IMR-90 (cell line): ENCODE measurements at places on chromosomes 3 and 15.

- DNase-seq: peak; percentile 1
Observed at GRCh38 chr3:17974206-17974841, 231.9 kb upstream of the TBC1D5 start.

DNA sequence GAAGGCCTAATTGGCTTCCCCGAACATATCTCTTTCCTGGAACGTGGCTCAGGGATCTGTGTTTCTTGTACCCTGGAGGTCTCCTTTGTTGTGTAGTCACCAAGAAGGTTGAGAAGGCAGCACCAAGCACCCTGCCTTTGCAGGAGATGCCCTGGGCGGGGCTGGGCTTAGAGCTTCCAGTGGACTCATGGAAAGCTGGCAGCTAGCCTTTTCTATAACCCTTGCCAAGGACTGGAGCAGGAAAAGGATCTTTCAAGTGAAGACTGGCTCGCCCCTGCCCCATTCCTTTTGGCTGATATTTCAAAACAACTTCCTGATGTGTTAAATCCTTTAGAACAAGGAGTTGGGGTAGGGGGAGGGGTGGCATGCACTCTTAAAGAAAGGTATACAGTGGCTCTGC is 58.9 kb upstream of the EPHA6 start:
- no peak for DNase-seq

- no peak for DNase-seq
Observed at GRCh38 chr3:196949285-196949619, 6.9 kb upstream of the NCBP2 start.

DNA sequence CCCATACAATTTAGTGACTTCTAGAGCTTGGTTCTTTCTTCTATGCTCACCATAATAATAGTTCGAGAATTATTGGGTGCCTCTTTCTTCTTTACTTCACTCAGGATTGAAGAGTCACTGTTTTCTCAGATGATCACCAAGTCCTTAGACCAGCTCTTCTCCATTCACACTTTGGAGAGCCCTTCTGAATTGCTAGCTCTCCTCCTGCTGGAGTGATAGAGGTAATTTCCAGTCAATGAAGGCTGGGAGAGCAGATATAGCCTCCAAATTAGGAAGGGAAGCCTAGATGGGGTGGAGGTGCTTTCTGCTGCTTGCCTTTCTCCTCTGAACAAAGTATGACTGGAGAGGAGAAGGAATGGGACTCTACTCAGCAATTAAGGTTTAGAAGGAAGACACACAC is 10.7 kb upstream of the BBX start:
- no peak for DNase-seq

DNA sequence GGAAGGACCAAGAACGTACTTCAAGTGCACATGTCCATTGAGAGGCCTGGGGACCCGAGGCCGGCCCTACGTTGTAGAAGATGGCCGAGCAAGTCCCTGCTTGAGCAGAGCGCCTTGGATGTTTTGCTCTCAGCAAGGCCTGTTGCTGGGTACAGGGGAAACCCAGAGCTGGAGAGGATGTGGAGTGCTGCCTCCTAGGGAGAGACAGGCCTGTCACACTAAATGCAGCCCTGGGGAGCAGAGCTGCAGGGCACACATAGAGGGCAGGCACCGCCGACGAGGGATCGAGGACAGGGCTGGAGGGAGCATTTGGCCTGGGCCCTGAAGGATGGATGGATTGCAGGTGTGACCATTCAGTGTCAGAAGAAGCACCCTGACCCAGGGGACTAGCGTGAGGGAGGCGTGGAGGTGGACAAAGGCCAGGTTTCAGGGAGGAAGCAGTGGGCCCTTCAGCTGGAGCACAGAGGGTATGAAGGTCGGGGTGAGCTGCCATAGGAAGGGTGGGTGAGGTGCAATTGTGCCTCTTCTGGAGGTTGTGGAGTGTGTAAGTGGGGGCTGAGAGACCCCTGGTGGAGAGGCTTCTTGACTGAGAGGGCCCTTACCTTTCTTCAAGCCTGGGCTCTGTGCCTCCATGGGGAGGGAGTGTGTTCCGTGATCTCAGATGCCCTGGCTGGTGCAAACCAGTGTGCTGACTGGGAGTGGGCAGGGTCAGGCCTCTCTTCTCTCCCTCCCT is 142.4 kb downstream of the CHDH start:
- DNase-seq: no peak

DNA sequence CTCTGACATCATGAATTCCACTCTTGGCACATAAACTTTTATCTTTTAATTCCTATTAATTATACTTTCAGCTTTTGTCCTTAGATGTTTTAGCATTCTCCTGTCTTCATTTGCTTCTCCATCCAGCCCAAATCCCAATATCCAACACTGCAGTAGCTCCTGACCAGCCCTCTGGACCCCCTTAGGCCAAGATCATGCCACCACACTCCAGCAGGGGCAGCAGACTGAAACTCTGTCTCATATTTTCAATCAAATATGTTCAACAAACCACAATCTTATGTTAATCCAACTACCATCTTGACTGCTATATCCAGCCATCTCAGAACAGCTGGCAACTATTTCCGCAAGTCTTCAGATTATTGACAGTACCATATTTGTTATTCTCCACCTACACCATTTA is 315.8 kb upstream of the ROBO2 start:
- no peak for DNase-seq

GRCh38 chr3:12015627-12016026 is 11.4 kb downstream of the SYN2 start:
- no peak for DNase-seq

GRCh38 chr15:34119291-34119690 is 17.4 kb downstream of the PGBD4 start:
- no peak for DNase-seq

DNA sequence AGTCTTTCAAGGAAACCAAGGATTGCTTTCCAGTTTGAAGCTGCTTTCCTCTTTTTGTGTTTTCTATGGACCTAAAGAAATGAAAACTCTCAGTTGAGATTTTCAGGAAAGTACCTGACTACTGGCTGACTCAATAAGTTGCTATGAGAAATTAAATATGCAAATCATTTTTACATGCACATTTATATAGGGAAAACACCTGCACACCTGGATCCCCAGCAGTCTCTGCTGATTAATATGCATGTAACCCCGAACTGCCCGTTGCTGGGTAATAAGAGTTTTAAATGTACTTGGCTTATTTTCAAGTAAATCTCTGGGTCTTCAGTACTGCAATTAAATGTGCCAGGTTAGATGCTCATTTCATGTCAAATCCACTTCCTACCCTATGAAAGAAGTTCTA is 77.2 kb downstream of the KBTBD8 start:
- DNase-seq: no peak

GRCh38 chr3:45642731-45643152 is 46.5 kb upstream of the SACM1L start:
- DNase-seq: peak; percentile 88

- DNase-seq: no peak
Observed at GRCh38 chr3:54421943-54422342, 299.6 kb downstream of the CACNA2D3 start.

- no peak for DNase-seq
Observed at GRCh38 chr3:147391781-147392624, 14.3 kb downstream of the ZIC4 start.

DNA sequence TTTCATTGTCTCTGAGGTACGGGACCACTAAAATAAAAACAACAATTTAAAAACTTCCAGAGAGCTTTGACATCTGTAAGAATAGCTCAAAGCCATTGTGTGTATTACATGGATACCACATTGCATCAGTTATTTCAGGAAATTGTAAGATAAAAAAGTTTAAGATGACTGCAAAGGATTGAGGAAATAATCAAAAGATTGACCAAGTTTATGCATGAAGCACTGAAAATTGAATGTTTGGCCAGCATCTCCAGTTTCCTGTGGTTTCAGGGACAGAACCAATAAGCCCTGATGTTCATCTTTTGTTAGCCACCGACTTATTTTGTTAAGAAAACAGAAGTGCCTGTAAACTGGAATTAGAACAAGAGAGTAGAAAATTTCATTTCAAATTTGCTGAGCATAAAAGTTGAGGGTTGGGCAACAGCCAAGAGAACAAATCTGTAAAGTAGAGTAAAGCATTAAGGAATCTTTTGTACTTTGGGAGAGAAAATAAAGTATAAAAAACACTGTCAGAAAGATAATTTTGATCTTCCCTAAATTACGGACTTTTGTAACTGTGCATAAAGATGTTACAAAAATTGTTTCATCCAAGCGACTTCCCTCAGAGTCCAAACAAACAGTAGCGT is 211.5 kb upstream of the P2RY1 start:
- no peak for DNase-seq

DNA sequence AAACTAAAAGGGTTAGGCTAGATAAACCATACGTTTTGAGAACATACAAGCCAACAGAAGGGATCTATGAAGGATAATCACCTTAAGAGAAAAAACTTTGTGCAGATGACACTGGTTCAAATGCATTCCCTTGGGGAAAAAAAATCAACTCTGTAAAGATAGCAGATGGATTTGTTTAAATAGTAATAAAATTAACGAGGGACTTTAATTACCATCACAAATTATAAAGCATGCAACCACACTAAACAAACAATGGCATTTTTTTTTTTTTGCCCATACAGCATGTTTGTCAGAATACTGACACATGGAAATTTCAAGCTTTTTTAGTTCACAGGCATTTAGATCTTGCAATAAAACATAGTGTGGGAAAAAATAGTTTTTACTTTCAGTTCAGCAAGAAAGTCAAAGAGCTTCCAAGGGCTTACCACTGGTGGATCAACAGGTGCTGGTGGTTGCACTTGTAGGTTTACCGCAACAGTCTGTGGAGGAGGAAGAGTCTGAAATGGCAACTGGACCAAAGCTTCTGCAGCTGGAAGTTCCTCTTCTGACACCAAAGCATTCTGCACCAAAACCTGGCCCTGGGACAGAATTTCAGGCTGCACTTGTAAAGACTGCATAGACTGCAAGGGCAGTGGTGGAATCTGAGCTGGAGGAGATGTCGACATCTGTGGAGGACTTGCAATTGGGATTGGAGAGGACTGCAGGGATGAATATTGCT is 53.1 kb downstream of the PHC3 start:
- DNase-seq: no peak

- no peak for DNase-seq
Observed at GRCh38 chr3:185645596-185646381, 59.7 kb downstream of the SENP2 start.

GRCh38 chr3:129501630-129502029 is 26.8 kb upstream of the RHO start:
- no peak for DNase-seq

- DNase-seq: no peak
Observed at GRCh38 chr15:33188641-33189257, 5.8 kb downstream of the FMN1 start.

- DNase-seq: peak; percentile 72
Observed at GRCh38 chr3:187740421-187741399, 4.6 kb downstream of the BCL6 start.

DNA sequence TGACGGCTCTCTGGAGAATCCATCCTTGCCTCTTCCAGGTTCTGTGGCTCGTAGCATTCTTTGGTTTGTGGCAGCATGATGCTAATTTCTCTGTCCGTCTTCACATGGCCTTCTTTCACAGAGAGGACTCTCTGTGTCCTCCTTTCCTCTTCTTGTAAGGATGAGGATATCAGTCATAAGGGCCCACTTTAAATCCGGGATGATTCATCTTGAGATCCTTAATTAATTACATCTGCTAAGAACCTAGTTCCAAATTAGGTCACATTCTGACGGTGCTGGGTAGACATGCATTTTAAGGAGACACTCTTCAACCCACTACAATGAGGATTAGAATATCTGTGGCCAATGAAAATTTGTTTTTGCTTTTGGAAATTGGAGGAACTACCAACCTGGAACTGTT is 15.7 kb upstream of the GXYLT2 start:
- peak; percentile 55 for DNase-seq

- DNase-seq: no peak
Observed at GRCh38 chr3:36643192-36643591, 121.2 kb downstream of the DCLK3 start.

- DNase-seq: no peak
Observed at GRCh38 chr3:61532739-61533500, 28.5 kb upstream of the PTPRG start.

DNA sequence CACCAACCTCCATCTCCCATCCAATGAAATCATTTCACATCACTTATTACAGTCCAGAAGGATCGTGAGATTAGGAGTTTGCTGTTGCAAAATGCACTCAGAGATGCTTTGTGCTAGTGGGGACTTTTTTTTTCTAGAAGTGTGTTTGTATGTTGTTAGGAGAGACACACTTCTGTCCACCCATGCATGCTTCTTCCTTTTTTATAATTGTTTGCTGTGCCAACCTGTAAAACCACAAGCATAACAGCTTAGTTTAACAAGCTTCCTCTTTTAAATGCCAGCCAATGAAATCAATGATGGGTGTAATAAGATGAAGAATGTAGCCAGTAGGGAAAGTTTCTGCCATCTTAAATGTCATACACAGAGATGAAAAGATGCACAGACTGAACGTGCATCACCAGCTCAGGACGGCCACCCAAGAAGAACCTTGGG is 305.6 kb upstream of the STT3B start:
- DNase-seq: no peak

- DNase-seq: no peak
Observed at GRCh38 chr3:9194509-9195184, 54.8 kb downstream of the SRGAP3 start.

DNA sequence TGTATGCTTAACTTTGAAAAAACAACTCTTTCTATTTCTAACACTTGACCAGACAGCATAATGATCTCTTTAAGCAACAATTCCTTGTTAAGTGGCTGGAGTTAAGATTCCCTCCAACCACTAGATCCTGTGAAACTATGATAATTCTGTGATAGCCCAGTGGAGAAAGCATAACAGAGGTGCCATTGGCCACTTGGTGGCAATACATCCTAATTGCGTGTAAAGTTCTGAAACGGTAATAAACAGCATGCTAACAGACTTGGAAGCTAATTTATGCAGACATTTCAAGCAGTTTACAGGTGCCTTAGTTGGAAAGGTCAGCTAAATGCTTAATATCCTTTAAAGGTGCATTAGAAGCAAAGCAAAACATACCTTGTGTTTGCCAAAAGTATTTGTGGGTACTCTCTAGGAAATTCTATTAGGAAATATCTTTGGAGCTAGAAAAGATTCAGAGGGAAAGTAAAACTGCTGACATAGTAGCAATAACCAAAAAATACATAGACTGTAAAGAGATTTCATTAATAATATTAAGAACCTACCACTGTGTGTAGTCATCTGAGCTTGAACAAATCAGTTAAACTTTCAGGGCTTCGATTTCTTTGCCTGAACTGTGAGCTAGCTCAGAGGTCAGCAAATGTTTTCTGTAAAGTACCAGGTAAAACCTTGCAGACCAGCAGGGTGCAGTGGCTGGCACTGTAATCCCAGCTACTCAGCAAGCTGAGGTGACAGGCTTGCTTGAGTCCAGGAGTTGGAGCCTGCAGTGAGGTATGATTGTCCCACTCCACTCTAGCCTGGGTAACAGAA is 19.0 kb upstream of the CSTA start:
- no peak for DNase-seq

- peak; percentile 1 for DNase-seq
Observed at GRCh38 chr3:40741729-40742128, 217.0 kb downstream of the ZNF621 start.

- DNase-seq: peak; percentile 38
Observed at GRCh38 chr15:32888221-32888761, 170.5 kb downstream of the GREM1 start.

DNA sequence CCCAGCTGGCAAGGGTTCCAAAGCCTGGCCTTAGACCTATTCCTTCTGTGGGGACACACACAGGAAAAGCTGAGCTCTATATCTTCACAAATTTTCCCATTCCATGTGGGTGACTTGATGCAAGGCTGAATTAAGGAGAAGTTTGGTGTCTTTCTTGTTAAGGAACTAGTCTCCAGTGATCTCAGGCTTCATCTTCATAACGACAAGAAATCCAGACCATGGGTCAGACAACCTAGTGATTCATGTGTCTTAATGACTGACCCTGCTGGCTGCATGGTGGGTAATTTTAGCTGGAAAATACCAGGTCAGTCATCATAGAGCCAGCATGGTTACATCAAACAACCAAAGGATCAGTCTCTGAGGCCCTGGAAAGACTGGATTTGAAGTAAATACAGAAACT is 112.7 kb upstream of the SLC4A7 start:
- DNase-seq: peak; percentile 46
